CD4-positive, alpha-beta memory T cell (primary cell): ENCODE measurements at places on chromosomes 2 and 18. TPM values are rescaled to one million over a fixed set of nuclear protein-coding genes. Genes with fewer than 3 reads are reported as not detected.

- no peak overlapping the region for H3K27ac ChIP-seq
- H3K4me3 ChIP-seq = no peak overlapping the region
- H3K27me3 ChIP-seq = no peaks in the 10 kb centered on the region
- no peak for DNase-seq
- no peaks in the 10 kb centered on the region for H3K4me1 ChIP-seq
Measured at GRCh38 chr2:138193416-138194213, 229.3 kb downstream of the HNMT start.

DNA sequence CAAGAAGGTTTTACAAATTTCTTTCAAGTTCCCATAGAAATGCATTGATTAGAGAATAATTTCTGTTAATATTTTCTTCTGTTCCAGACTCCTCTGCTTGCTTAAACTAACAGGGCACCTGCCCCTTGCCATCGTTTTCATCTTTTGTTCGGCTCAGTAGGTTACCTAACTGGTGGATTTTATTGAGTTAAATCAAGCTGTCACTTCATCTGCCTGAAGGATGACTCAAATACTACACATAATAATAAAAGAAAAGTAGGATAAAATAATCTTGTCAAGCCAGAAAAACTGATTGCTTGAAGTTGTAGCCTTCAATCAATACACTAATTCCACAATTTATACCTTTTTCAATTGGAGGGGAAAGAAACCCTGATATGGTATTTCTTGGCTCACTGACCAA is 234.0 kb downstream of the NR4A2 start:
- H3K27me3 ChIP-seq = no peaks in the 10 kb centered on the region
- no peak overlapping the region for H3K27ac ChIP-seq
- no peak for DNase-seq
- no peaks in the 10 kb centered on the region for H3K36me3 ChIP-seq
- no peaks in the 10 kb centered on the region for H3K4me1 ChIP-seq

GRCh38 chr2:152519581-152519952 is 184.6 kb downstream of the FMNL2 start:
- H3K27ac ChIP-seq = no peak overlapping the region
- no peak for DNase-seq
- no peak overlapping the region for H3K4me3 ChIP-seq
- H3K4me1 ChIP-seq = no peaks in the 10 kb centered on the region

ZNF519 gene
- total RNA-seq = 13.6 TPM

LTBP1 gene
- not detected for total RNA-seq

NT5C1B gene
- not detected for total RNA-seq
